ENCODE measurements at places on chromosomes 16 and 17. TPM values are rescaled to one million over a fixed set of nuclear protein-coding genes. Genes with fewer than 3 reads are reported as not detected.

DNA sequence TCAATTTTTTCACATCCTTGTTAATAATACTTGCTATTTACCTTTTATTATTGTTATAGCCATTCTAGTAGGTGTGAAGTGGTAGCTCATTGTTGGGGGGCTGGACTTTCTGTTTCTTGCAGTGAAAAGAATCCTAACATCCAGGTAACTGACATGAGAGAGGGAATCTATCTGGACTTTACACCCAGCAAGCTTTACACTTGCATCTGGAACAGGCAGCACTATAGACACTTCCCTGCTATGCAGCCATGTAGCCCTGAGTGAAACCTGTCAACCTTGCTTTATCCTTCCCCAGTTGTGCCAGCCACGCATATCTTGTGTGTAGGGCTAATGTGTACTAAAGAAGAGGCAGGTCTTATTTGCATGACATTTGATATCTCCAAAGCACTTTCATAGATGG lies 16.9 kb upstream of the ABCC12 start:
- no peak for DNase-seq

GRCh38 chr16:50297301-50298074 lies 31.1 kb downstream of the ADCY7 start:
- DNase-seq = no peak

DNA sequence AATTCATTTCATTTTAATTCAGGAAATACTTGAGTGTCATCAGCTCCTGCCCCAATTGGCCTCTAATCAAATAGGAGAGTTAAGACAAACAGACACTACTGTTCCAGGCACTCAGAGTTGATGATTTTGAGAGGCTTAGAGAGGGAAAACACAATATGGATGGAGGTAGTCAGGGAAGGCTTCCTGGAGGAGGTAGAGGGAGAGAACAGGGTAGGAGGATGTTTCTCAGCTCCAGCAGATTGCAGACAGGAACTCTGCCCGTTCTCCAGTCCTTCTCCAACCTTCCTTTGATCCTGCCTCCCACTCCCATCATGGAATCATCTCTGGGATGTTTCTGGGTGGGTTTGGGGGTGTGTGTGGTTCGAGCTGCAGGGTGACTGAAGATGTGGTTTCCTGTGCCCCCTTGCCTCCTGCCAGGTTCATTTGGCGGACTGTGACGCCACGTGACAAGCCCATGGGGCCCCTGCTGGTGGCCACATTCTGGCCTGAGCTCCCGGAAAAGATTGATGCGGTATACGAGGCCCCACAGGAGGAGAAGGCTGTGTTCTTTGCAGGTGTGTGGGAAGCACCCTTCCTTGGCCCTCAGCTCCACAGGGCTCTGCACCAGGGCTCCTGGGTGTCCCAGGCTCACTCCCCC lies 12.2 kb upstream of the LPCAT2 start:
- DNase-seq = no peak

DNA sequence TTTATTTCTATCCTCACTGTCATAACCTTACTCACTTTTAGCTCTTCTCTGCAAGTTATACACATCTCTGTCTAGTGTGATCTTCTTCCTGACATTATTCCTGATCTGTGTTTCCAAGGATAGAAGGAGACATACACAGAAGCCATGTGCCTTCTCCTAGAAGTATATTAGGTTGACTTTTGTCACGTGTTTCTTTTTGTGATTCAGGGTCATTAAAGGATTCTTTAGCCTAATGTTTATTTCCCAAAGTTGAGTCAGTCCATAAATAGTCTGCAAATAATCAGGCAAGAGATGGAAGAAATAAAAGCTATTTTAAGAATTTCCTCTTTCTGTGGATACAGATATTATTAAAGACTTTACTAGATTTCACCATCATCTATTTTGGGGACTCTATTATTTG lies 214.1 kb upstream of the GOT2 start:
- DNase-seq = no peak

GRCh38 chr16:4753227-4753626 lies 13.7 kb downstream of the ZNF500 start:
- no peak for DNase-seq

GRCh38 chr17:18997650-18998196 lies 6.8 kb downstream of the FAM83G start:
- DNase-seq = no peak

GRCh38 chr17:29066606-29067005 lies 23.7 kb downstream of the PIPOX start:
- no peak for DNase-seq

DNA sequence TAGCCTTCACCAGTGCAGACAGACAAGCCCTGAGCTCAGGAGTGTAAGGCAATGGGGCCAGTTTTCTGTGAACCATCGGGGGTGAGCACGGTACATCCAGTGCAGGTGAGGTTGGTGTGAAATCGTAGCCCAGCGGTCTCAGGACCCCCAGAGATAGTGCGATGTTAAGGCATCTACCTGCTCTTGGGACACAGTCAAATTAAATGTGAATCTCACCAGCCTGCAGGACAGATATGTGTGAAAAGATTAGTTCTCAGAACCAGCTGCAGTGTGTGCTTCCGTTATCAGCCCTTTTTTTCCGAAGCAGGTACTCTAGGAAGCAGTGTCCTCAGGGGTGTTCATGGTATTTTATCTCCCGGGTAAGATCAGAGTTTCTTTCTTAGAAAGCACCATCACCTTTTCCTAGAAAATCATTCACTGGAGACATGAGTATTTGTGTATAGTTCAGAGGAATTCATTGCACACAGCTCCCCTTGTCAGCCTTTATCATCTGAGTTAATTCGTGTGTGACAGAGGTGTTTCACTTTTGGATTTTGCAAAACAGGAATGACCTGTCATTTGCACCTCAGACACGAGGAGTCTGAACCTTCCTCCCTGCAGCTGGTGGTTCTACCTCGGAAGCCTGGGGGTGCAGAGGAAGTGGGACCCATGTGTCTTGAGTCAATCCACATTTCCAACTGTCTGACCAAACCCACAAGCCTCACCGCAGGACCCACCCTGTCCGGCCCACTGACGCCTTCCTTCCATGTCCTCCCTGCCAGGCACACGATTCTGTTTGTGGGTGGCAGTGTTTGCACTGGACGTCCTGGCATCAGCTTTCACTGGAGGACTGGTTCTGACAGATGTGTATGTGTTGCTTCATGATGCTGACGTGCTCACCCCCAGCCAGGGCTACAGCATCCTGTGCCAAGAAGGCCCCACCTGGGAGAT lies 107.8 kb downstream of the CLEC16A start:
- DNase-seq = no peak

DNA sequence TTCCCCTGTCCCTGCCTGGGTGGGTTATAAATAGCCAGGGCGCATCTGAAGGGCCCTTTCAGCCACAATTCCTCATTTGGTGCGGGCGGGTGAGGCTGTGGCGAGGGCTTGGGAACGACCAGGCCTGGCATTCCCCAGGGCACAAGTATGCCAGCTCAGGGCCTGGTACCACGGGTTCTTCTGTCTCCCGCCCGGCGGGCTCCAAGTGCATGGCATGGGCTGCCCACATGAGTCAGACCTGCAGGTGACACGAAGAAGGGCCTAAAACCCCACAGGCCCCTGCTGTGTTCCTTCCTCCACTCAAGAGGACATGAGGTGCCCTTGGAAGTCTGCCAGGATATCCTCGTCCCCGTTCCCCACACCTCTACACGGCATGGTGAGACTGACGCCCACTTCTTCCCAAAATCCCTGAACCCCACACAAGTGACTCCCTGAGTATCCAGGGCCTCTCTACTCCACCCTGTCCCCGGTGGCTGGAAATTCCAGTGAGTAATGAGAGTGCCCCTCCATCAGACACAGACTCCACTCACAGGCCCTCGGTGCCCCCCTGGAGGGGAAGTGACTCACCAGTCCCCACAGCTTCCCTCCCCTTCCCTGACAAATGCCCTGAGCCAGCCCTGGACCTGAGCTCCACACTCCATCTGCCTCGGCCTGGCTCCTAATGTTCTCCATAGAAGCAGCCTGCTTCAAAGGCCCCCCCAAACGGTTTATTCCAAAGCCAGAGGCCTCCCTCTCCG lies 68.8 kb downstream of the ABR start:
- peak; percentile 88 for DNase-seq

GRCh38 chr17:17560975-17561374 lies 30.5 kb downstream of the PEMT start:
- DNase-seq = no peak

DNA sequence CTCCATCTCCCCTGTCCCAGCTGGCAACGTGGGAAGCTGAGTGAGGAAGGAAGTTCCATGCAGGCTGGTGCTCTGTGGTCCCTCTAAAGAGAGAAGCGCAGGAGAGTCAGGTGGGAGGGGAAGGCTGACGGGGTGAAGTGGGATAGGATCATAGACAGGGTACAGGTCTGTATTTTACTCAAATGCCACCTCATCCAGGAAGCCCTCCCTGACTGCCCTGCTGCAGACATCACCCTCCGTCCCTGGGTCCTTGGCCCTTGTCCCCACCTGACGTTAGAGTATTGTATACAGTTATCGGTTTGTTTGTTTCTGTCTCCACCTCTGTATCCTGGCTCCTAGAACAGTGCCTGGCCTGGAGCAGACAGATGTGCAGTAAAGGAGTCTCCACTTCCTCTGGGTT lies 11.7 kb downstream of the CANT1 start:
- no peak for DNase-seq

Gene FOXF1
- total RNA-seq = not detected

Gene ALOXE3
- 0.70 TPM for total RNA-seq

All from PC-9 (cell line).